T-cell (primary cell): ENCODE measurements at places on chromosomes 4 and X. TPM values are rescaled to one million over a fixed set of nuclear protein-coding genes. Genes with fewer than 3 reads are reported as not detected.

DNA sequence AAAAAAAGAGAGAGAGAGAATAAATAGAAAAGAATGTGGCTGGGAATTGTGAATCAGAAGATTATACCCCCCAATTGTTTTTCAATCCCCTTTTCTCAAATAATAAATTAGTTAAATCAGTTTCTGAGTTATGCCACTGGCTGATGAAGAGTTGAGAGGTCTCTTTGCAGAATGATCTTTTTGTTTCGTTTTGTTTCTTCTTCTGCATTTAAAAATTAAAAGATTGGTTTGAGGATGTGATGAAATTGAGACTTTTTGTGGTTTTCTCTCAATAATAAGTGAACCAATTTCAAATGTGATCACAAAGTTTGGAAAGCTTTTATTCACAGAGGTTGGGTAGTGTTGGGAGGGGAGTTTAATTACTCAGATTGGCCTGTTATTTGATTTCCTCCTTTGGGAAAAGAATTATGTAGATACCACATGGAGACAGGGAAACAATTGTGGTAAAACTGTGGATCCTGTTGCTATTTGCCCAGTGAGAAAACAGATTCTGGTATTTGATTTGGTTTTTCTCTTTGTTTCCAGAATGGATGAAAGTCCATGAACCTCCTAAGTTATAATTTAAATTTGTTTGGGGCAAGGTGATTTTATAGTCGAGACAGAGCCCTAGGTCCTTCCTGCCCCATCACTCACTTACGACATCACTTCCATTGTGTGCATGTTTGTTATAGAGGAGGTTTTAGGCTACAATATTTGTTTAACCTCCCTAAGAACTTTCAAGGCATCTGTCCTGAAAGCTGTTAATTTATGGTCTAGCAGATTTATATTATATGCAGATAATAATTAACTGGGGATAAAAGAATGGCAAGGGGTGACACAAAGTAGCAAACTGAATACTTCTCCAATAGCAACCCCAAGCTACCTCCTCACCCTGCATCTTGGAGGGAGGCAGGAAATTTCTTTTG, 92.0 kb upstream of the BMPR1B start:
- DNase-seq = no peak

- DNase-seq = no peak
Measured at GRCh38 chr4:113040793-113041192, 8.7 kb upstream of the ANK2 start.

DNA sequence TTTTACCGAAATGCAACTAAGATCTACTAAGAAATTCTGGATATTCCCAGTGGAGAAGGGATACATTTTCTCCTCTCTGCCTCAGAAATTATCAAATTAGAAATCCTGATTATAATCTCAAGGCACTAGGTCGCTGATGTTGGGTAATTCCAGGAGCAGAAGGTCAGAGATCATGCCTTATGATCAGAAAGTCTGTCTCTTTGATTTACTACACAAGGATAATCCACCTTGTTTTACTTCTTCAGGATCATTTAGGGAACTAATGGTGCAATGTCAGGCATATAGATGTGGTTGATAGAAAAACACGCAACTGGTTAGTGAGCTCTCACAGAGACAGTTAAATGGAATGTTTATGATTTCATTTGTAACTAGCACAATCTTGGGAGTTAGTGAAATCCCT, 1069.7 kb downstream of the STIM2 start:
- no peak for DNase-seq

DNA sequence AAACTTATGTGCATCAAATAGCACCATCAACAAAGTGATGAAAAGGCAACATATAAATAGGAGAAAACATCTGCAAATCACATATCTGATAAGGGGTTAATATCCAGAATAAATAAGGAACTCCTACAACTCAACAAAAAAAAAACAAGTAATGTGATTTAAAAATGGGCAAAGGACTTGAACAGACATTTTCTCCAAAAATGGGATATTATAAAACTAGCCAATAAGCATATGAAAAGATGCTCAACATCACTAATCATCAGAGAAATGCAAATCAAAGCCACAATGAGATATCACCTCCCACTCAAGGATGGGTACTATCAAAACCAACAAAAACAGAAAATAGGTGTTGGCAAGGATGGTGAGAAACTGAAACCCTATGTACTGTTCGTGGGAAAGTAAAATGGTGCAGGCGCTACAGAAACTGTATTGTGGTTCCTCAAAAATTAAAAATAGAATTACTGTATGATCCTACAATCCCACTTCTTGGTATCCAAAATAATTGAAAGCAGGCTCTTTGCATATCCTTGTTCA, 2.4 kb downstream of the DNAJB14 start:
- no peak for DNase-seq

GRCh38 chr4:172007889-172008288, 194.7 kb downstream of the GALNTL6 start:
- DNase-seq = no peak

The SULT1B1 gene
- total RNA-seq = 10.0 TPM
